Smooth muscle cell of the coronary artery (primary cell): ENCODE measurements at places on chromosomes 4 and X. TPM values are rescaled to one million over a fixed set of nuclear protein-coding genes. Genes with fewer than 3 reads are reported as not detected.

The TMSB15C gene
- total RNA-seq = 0.35 and 3.1 TPM in 2 replicates

The TNIP3 gene
- total RNA-seq = under 0.01 TPM in 2 replicates

The IL15 gene
- total RNA-seq = 0.75 and 6.9 TPM in 2 replicates

The PDLIM3 gene
- 10.3 and 307 TPM in 2 replicates for total RNA-seq

The FRG2 gene
- total RNA-seq = not detected in 2 replicates
